Colonic mucosa (tissue), 4 donors: ENCODE measurements at places on chromosomes 4 and X. TPM values are rescaled to one million over a fixed set of nuclear protein-coding genes. Genes with fewer than 3 reads are reported as not detected.

Gene RNF212
- 2.3 TPM for total RNA-seq

Gene CXCL8
- total RNA-seq: 0.89 TPM

DNA sequence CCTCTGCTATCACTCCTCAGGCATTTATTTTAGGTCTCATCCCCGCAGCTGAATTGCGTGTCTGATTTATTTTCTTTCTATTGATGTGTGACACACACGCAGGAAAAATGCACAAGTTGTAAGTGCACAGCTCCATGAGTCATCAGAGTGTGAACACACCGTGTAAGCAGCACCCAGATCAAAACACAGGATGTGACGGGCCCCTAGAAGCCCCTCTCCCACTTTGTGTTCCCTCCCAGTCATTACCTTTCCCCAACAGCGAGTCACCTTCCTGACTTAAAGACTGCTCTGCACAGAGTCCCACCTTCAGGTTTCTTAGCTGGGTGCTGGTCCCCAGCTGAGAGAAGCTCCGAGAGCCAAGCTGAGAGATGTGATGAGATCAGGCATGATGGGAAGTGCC is 436.7 kb downstream of the MID1IP1 start:
- no peak overlapping the region for H3K27ac ChIP-seq
- H3K4me3 ChIP-seq: no peak overlapping the region
- no peaks in the 10 kb centered on the region for H3K36me3 ChIP-seq
- no peak for DNase-seq

- no peak overlapping the region for H3K27ac ChIP-seq
- no peaks in the 10 kb centered on the region for H3K27me3 ChIP-seq
- no peak overlapping the region for H3K4me3 ChIP-seq
- no peak for DNase-seq
- no peaks in the 10 kb centered on the region for H3K4me1 ChIP-seq
Measured at GRCh38 chrX:83278988-83279387, 229.1 kb upstream of the POU3F4 start.

DNA sequence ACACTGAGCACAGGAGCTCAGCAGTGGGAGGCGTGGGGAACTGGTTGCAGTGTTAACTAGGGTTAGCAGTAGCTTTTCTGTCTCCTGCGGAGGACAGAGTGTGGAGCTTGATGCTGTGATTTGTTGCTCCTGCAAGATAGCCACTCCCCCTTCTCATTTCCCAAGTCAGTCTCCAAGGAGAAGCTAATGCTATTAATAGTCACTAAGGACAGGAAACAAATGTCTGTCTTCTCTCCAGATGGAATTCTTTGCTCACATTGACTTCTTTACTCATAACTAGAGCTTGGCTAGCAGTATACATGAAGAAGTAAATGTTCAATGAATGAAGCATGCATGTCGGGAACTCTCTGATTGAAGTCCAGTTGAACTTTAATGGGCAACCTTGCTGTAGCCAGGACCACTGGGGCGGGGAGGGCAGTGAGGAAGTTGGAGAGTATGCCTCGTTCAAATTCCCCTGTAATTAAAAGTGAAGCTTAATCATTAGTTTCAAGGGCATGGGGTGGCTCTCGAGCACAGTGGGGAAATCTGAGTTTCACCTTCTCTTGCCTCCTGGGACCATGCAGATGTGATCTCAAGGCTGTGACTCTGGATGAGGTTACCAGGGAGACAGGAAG is 156.6 kb upstream of the SCML1 start:
- no peaks in the 10 kb centered on the region for H3K27me3 ChIP-seq
- no peak overlapping the region for H3K27ac ChIP-seq
- H3K4me1 ChIP-seq: no peaks in the 10 kb centered on the region
- no peak overlapping the region for H3K4me3 ChIP-seq
- no peak for DNase-seq

Gene DIAPH2
- total RNA-seq: 19.1 TPM

DNA sequence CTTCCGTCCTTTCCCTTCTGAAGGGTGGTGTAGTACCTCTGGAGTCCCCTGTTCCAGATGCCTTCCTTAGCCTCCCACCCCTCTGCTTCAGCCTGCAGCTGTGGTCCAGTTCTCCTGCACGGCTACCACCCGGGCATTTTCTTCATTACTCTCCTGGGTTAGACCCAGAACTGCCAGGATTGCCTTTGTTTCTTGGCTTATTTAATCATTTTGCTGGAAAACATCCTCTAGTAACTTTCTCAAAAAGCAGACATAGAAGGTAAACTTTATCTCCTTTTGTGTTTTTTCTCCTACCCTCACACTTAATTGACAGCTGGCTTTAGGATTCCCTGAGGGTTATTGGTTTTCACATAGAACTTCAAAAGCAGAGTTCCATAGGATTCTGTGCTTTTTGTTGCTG is 20.2 kb downstream of the ANAPC4 start:
- no peak overlapping the region for H3K27ac ChIP-seq
- H3K4me1 ChIP-seq: no peaks in the 10 kb centered on the region
- peaks cover 18% of the 10 kb centered on the region for H3K36me3 ChIP-seq
- H3K4me3 ChIP-seq: no peak overlapping the region
- DNase-seq: no peak
